ENCODE measurements at places on chromosomes 2 and 18. TPM values are rescaled to one million over a fixed set of nuclear protein-coding genes. Genes with fewer than 3 reads are reported as not detected.

GRCh38 chr2:176482107-176482506 lies 212.9 kb downstream of the MTX2 start:
- DNase-seq, result no peak

- DNase-seq, result no peak
Observed at GRCh38 chr2:226701052-226701451, 98.6 kb downstream of the IRS1 start.

GRCh38 chr2:152369176-152369860 lies 34.3 kb downstream of the FMNL2 start:
- DNase-seq, result peak; percentile 16

- DNase-seq, result no peak
Observed at GRCh38 chr2:189854940-189855339, 70.7 kb downstream of the PMS1 start.

DNA sequence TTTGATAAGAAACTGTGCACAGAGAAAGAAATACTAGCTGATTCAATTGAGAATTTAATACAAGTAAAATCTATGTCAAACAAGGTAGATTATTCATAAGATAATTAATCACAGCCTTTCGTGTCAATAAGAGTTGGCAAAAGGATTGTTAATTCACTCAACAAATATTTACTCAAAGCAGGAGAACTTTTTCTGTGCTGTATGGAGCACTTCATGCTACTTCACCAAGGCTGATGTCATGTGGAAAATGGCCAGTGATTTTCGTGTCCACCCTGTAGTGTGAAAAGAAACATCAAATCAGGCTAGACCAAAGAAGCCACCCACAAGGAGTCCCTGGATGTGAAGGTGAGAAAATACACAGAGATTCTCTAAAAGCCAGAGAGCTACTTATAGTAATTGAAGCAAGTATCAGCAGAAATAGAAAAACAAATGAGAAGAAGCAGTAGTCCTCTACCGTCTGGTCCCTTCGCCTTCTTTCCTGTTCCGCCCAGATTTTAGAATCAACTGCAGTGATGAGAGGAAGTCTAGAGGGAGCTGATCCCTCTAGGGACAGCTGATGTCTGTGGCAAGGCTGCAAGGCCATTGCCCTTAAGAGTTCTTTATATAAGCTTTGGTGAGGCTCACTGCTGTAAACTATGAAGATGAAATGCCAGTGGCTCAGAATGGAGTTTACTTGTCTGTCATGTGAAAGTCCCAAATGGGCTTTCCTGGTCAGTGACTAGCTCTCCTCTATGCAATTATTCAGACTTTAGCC lies 201.3 kb upstream of the APCDD1 start:
- DNase-seq, result no peak

The HAAO gene
- not detected for total RNA-seq

The DSC2 gene
- 13.3 TPM for total RNA-seq

The RESP18 gene
- not detected for total RNA-seq
